ENCODE measurements at places on chromosomes 7 and 10.

DNA sequence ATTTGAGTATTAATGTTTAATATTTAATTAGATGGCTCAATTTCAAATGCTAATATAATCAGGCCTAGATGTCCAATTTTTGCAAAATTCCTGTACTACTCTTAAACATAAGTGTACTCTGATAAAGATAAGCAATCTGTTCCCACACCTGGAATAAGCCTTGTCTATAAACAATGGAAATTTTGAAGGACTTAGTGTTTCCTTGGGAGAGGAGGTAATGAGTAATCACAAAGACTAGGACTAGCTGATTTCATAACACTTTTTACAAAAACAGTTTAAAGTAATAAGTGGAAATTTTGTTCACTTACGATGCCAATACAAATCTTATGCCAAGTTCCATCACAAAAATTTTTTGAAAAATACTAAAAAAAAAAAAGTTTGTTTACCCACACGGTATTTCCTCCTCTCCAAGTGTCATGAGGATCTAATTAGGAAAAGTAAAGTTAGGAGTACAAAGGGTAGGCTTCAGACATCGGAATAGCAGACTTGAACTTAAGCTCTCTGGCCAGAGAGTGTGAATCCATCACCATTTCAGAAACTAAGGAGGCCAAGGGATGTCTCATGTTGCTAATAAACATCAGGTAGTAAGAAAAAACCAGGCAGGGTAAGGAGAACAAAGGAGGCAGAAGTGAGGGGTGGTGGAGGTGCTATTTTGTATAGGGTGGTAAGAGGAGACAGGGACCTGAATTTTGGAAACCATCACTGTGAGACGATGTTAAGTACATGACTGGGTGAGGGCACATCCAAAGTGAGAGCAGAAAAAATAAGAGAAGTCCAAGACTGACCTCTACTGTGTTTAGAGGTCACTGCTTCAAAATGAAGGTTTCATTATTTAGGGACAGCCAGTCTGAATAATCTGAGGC, 61.3 kb downstream of the RAPGEF5 start:
- no peak for DNase-seq

GRCh38 chr7:4144811-4145510, 537.1 kb upstream of the FOXK1 start:
- DNase-seq, result no peak

DNA sequence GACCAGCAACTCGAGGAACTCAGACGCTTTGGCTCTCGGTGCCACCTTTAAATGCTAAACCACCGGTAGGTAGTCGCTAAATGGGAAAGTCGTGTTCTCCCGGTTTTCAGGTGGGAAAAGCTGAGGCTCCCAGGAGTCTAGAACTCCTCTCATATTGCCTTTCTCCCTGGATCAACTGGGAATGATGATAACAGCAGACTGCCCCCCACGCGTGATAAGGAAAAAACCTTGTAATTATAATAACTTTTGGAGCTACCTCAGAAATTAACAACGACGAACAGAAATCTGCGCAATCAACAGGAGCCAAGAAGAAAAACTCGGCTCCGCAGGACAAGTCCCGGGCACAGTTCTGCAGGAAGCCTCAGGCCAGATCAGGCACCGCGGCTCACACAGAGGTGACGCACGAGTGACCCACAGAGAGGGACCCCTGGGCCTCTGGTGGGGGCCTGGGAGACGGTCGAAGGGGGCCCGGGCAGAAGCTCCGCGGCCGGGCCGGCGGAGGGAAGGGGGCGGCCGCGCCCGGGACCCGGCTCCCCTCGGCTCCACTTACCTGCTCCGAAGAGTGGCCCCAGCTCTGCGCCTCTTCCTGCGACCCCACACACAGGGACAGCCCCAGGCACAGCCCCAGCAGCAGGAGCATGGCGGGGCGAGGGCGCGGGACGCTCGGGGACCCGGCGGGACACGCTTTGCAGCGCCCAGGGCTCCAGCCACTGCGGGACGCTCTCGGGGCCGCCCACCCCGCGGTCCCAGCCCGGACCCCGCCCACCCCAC, at the start of gene ITIH5:
Gene ITIH5, minus strand, starts transcription at position 714 of the 771 bp plus-strand sequence. Its CDS starts 74 bp downstream, at position 640.
- no peak for DNase-seq

DNA sequence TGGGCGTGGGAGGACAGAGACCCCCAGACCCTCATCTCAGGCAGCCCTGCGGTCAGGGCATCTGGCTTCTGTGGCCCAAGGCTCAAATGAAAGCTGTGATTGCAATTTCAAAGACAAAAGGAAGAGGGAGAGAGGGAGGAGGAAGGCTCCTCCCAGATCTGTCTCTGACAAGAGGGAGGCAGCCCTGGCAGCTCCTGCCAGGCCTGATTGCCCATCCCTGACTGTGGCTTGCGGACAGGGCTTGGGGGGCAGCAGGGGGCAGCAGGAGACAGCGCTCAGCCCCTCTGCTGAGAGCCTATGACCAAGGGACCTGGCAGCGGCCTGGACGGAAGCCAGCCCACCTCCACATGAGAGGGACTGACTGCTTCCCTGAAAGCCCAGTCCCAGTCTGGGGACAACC, 91.8 kb downstream of the PTPRN2 start:
- no peak for DNase-seq

GRCh38 chr7:2785071-2785500, 59.0 kb downstream of the GNA12 start:
- DNase-seq, result no peak

- no peak for DNase-seq
Observed at GRCh38 chr7:95737828-95738505, 34.4 kb upstream of the DYNC1I1 start.

- DNase-seq, result no peak
Observed at GRCh38 chr7:155584261-155584660, 37.9 kb upstream of the CNPY1 start.

Measured in stimulated activated CD8-positive, alpha-beta memory T cell treated with anti-CD3 and anti-CD28 coated beads, Interleukin-12 subunit alpha, Interleukin-12 subunit beta, amount 100 ng/mL, for 4 hours (primary cell).